ENCODE measurements at places on chromosomes 7 and 10.

- DNase-seq = no peak
These were observed 161.7 kb upstream of the TPK1 start for GRCh38 chr7:144997512-144997911.

GRCh38 chr7:25926451-25926850 is 225.5 kb upstream of the NFE2L3 start:
- DNase-seq = no peak

DNA sequence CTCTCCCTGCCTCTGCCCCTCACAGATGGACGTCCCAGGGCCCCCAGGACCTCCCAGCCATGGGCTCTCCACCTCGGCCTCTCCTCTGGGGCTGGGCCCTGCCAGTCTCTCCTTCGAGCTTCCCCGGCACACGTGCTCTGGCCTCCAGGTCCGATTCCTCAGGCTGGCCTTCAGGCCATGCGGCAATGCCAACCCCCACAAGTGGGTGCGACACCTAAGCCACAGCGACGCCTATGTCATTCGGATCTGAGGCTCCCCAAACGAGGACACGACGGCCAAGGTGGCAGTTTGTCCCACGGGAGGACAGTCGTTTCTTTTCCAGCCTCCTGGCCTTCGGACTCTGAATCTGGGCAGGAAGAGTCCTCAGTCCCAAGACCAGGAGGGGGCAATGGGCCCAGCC is 5.2 kb downstream of the AP4M1 start:
- DNase-seq = no peak

GRCh38 chr10:103273041-103273441 is 3.9 kb upstream of the INA start:
- no peak for DNase-seq

GRCh38 chr10:114957673-114958072 is 19.7 kb downstream of the TRUB1 start:
- no peak for DNase-seq

- DNase-seq = no peak
These were observed 1.3 kb downstream of the FIGNL1 start for GRCh38 chr7:50448823-50449222.

DNA sequence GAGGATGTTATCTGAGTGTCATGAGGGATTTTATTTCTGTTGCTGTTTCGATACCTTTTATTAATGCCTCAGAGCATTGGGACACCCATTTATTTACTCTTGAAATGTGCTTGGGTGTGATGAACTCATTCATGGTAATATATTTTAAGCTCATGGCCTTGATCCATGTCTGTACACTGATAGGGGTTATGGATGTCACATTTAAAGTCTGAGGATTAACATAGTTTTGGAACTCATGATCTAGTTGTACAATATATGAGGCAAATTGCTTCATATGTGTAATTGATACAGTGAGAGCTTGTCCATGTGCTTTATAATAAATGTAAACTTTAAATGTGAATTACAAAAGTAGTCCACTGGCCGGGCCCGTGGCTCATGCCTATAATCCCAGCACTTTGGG is 23.0 kb upstream of the ZRANB1 start:
- DNase-seq = no peak

DNA sequence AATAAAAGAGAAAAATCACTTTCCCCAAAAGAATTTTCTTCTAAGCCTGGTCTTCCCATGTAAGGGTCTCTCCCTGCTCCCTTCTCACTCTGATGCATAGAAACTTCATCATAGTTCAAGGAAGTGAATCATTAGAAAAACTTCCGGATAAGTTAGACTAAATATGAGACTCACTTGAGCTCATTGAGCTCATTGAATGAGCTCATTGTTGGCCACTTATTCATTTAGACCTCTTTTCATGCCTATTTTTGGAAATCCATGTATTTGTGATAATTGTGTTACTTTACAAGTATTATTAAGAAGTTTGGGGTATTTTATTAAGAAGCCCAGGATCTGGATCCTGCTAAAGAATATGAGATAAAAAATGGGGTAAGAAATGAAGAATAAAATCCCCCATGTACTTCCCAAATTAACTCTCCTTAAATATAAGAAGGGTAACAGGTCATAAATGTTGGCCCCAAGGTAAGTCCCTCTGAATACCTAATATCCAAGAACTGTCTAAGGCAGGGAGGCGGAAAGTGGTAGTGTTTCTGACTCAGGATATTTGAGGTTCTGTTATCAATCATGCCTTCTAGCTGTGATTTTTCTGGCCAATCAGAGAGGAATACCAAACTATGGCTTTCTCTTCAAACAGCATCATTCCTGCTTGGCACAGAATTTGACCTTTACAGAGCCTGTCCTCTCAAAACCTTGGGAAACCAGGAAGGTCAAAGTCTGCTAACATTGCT is 236.5 kb upstream of the PTN start:
- no peak for DNase-seq

DNA sequence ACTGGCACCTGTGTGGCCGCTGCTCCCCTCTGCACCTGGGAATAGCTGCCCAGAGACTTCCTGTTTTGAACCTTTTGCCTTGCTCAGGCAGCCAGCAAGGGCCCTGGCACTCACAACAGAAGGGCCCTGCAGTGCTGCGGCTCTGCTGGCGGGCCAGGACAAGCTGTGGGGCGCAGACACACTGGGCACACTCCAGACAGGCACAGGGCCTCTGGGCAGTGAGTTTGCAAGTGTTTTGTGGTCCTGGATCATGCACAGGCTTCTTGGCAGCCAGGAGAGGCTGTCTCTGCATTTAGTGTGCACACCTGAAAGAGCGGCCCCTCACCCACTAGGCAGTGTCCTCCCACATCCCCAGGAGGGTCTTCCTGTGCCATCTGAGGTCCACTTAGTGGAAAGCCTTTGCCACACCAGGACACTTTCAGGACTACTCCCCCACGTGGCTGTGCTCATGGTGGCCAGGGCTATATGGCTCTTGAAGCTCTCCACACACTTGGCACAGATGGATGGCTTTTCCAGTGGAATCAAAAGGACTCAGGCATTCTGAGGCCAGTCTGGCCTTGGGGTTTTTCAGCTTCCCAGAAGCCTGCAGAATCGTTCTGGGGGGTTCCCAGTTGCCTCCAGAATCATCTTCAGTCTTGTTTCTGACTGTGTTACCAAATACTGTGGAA is 5.0 kb upstream of the ATP6V0E2 start:
- no peak for DNase-seq

DNA sequence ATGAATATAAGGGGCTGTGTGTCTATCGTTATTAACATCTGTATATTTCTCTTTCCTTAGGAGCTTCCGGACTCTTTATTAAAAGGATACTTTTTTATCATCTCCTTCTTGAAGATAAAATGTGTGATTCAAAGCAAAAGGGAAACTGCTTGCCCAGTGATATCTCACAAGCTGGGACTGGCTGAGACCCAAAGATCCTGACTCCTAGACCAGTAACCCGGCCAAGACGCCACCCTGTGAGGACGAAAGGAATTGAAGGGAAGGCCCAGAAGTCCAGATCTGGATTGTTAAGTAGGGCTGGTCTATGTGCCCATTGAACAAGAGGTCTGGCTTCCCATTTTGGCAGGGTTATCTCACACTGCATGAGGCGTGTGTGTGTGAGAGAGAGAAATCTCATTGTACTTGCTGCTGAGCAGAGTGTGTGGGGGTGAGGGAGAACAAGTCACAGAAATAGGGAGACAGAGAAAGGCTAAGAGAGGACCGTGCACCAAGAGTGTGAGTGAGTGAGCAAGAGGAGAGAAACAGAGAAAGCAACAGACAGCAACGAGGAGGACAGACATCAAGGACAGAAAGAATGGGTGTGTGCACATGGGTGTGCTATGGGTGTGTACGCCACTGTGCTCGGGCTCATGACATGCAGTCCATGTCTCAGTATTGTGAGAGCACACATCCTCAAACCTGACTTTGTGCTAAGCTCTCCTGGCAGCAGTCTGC is 75.4 kb downstream of the PLXNA4 start:
- DNase-seq = no peak

DNA sequence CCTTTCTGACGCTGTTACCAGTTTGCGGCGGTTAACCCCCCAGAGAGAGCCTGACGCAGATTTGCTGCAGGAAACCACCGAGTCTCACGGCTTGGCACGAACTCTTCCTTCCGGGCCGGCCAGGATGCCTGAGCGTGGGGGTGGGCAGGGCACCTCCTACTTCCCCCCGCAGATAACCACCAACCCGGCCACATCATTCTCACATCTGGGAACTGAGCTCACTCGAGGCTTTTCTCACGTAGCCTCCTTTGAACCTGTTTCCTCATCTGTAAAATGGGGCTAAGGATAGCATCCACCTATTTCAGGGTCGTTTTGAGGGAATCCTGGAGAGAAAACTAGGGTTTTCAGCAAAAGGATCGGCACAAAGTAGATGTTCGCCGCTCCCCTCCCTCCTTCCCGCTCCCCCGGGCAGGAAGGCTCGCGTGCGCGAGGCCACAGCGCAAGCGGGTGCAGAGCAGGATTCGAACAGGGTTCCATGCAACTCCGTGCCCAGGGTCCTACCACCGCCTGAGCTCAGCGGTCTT is 23.6 kb downstream of the DDIT4 start:
- DNase-seq = no peak

DNA sequence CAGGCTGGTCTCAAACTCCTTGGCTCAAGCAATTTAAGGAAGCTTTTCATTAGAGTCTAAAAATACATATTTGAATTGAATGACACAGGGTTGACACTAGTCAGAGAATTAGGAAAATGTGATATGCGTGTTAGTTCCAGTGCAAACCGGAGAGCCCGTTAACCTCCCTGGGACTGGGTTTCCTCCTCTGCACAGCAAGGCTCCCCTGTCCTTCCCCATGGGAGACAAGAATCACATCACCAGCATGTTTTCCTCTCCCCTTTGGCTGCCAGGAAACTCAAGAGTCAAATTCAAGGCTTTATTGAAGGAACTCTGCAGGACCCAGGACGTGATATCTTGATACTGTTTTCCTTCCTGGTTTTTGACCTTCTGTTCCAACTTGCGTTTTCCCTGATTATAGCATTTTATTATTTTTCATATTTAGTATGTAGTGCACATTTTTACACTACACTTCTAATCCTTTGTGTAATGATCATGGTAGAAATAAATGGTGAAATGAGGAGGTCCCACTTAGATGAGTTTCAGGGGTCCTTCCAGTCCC is 24.9 kb downstream of the GSTO2 start:
- DNase-seq = no peak
